Naive thymus-derived CD8-positive, alpha-beta T cell (primary cell): ENCODE measurements at places on chromosomes 4 and X.

DNA sequence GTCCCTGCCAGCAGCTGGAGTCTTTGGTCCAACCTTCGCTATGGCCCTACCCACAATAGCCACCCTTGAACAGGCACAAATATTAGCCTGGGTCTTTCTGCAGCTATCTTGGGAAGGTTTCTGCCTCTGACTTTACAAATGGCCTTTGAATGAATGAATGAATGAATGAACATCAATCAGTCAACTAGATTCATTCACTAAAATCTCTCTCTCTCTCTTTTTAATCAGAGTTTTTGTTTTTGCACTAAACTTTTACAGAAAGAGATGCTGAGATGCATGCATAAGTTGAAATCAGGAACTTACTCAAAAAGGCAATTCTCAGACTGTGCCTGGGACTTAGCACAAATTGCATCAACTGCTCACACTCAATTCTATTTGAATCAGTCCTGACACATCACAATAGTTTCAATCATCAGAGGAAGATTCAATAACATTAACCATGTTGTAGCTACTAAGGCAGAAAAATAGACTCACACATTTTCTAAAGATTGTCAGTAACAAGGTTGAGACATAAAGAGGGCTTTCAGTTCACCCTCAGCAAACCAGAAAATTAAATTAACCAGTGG lies 55.0 kb downstream of the ANXA3 start:
- no peak for DNase-seq

GRCh38 chrX:22171287-22172060 lies 101.2 kb upstream of the CBLL2 start:
- no peak for DNase-seq

GRCh38 chrX:19760841-19761512 lies 126.4 kb downstream of the SH3KBP1 start:
- no peak for DNase-seq

DNA sequence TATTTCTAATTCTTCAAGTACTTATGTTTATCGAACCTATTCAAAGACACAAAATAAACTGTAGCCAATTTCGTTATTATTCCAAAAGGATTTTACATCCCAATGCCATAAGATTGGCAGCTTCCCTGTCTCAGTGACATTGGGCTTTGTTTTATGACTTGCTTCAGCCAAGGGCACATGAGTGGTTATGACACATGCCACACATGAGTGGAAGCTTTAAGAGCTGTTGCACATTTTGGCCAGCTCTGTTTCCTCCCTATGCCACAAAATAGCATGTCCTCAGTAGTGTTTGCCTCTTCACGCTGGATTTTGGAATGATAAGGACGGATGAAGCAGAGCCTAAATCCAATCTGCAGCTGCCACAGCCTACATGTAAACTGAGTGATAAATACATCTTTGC lies 21.9 kb downstream of the SEC24D start:
- no peak for DNase-seq

DNA sequence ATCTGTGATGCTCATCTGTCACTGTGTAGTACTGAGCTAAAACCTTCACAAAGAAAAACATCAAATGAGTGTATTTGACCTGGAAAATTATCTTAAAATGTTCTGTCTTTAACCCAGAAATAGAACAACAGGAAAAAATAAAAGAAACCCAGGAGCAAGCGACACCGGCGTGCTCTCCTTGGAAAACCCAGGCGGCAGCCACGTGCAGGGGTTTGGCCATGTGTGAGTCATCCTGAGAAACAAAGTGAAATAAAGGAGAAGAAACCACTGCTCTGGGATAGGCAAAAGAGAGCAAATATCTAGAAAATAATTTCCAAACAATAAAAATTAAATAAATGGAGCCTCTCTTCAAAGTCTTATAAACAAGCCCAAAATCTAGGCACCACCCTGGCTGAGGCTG lies 20.0 kb upstream of the TMEM128 start:
- DNase-seq = no peak

DNA sequence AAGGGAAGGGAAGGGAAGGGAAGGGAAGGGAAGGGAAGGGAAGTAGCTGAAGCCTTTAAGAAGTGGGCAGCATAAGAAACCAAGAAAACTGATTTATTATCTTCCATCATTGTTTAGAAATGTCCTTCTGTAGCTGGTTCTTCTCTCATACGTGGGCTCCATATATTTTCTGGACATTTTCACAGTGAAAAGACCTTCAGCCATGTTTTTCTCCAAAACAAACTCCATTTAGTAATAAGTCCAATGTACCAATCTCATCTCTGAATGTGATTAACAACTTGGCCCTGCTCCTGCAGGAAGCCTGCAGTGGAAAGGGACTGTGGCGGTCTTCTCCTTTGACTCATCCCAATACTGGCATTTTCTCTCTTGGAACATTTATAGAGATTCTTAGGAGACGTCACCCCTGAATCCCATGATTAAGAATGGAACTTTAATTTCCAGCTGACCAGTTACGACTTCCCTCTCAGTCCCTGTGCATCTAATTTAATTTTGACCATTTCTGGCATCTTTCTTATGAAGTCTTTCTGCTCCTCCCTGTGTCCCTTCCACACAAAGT lies 96.6 kb upstream of the GUCY1A1 start:
- no peak for DNase-seq

GRCh38 chr4:57405359-57405758 lies 295.2 kb upstream of the IGFBP7 start:
- DNase-seq = no peak

- no peak for DNase-seq
Measured at GRCh38 chr4:101075536-101075935, 271.8 kb downstream of the PPP3CA start.

DNA sequence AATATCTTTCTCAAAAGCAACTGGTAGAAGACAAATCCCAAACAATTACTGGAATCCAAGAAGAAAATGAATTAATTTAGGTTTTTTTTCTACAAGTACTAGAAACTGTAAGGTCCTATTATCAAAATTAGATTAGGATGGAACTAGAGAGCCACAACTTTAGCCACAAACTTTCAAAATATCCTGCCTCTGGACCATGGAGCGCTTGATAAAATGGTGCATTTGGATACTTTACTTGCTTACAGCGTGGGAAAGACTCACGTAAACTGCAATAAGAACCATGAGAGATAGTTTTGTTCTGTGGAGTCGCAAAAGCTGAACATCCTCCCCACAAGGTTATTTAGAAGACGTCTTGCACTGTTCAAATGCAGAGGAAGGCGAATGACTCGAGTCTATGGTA lies at the start of gene DCAF8L2:
TSS of gene DCAF8L2 (plus strand) at position 301 of the 400 bp plus-strand sequence. CDS start 156,552 bp downstream, outside the sequence.
- DNase-seq = no peak
